ENCODE measurements at places on chromosomes 11 and 22. TPM values are rescaled to one million over a fixed set of nuclear protein-coding genes. Genes with fewer than 3 reads are reported as not detected.

PTPMT1 gene
- total RNA-seq = 56.6 TPM

DDI1 gene
- total RNA-seq = not detected

MISFA gene
- 1.4 TPM for total RNA-seq

ALX4 gene
- not detected for total RNA-seq

CCDC89 gene
- not detected for total RNA-seq

- no peak for DNase-seq
Observed at GRCh38 chr11:117925198-117925925, 3.8 kb downstream of the TMPRSS13 start.

- DNase-seq = peak; percentile 34
Observed at GRCh38 chr11:57903441-57904123, 120.1 kb upstream of the OR9Q1 start.

DNA sequence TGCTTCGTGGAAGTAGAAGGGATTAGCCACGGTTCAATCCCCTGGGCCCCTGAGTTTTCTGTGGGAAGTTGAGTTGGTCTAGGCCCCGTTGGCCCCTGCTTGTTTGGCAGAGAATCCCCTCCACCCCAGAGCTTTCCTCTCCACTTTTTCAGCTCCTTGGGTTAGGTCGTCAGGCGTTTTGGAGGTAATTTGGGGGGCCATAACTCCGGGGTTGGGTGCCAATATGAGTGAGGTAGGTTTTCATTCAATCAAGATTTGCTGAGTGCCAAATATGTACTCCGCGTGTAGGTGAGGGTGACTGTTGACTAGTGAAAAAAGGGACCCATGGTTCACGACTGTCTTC, 590 bp downstream of the ATG13 start:
- DNase-seq = no peak

DNA sequence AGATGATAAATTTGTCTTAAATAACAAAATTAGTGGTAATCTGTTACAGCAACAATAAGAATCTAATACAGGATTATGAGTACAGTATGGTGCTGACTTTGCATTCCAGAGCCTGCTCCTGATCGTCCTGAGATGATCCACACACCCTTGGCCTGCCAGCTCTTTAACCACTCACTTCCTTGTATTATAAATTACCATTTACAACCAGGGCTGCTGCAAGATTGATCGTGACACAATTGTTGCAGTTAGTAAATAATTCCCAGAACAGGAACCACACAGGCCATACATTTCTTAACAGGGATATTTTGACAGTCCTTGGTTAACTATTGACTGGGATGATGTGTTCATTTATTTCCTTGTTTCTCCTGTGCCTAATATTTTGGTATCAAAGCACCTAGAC, 3.8 kb upstream of the CBLIF start:
- no peak for DNase-seq

GRCh38 chr22:31233001-31233400, 20.9 kb downstream of the LIMK2 start:
- DNase-seq = no peak

DNA sequence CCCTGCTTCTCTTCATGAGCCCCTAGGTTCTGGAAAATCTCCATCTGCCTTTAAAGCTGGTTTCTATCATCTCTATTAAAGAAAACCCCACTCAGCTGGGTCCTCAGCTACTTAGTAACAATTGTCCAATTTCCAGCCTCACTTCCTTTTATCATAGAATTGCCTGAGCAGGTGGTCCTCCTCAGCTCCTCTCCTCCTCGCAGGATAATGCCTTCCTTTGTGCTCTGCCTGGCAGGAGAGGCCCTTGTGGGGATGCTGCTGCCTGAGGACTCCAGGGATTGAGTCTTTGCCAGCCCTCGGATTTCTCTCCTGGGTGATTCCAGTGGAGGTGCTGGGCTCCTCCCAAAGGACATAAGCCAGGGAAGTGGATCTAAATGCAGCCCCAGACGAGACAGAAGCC, 448.3 kb downstream of the INSC start:
- DNase-seq = no peak

Measured in activated naive CD8-positive, alpha-beta T cell treated with anti-CD3 and anti-CD28 coated beads for 36 hours (primary cell).